CD8-positive, alpha-beta T cell (primary cell): ENCODE measurements at places on chromosomes 7 and 10. TPM values are rescaled to one million over a fixed set of nuclear protein-coding genes. Genes with fewer than 3 reads are reported as not detected.

GRCh38 chr7:97446361-97446760, 285.5 kb upstream of the TAC1 start:
- no peak for DNase-seq

DNA sequence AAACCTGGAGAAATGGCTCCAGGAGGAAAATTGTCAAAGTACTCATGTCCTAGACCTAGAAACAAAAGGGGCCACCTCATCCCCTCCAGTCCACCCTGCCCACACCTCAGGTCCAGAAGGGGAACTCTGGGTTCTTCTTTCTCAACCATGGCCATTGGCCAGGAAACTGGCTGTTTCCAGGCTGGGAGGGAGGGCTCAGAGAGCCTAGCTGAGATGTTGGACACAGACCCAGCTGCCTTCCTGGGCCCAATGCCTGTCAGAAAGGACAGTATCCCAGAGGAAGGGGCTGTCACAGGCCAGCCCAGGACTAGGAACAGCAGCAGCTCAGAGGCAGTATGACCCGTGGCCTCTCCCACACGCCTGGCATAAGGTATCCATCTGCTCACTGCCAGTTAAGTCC, 9.6 kb downstream of the GRID1 start:
- no peak for DNase-seq

Gene SFXN2
- 5.3 TPM for total RNA-seq

GRCh38 chr10:89245802-89246201, 5.8 kb downstream of the LIPA start:
- DNase-seq: no peak

DNA sequence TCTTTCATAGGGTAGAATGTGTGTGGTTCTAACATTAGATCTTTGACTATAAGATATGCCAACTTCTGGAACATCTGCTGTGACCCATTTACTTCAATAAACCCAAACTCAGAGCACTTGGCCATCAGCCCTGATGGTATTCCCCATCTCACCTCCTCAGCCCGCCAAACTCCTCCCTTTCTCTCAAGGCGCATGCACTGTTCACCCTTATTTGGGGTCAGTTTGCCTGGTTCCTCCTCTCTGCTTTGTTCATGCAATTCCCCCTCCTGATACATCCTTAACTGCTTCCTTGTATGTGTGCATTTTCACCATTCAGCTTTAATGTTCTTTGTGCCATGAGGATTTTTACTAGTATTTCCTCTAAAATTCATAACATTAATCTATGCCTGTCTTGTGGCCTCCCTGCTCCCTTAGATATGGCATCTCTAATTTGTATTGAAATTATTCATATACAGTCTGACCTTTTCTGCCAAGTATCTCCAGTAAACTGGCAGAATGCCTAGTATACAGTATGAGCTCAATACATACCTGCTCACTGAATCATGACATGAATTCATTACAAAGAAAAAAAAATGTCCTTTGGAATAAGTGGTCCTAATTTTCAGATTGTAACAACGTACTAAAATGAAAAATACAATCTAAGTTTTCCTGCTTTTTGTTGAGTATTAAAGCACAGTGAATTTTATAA, 336.8 kb upstream of the IGFBP3 start:
- DNase-seq: no peak

GRCh38 chr7:16492513-16493062, 27.1 kb upstream of the SOSTDC1 start:
- no peak for DNase-seq

Gene HMX3
- total RNA-seq: 0.35 TPM

- DNase-seq: no peak
Observed at GRCh38 chr10:15141136-15142054, 27.1 kb downstream of the NMT2 start.

GRCh38 chr7:44711528-44711927, 37.1 kb upstream of the ZMIZ2 start:
- no peak for DNase-seq

Gene KCP
- 0.19 TPM for total RNA-seq

Gene PTPN20
- 0.69 TPM for total RNA-seq

GRCh38 chr7:140592964-140593671, 47.5 kb downstream of the DENND2A start:
- DNase-seq: no peak

Gene TMEM270
- total RNA-seq: not detected

Gene FBXL13
- 2.4 TPM for total RNA-seq

- no peak for DNase-seq
Observed at GRCh38 chr7:46990761-46991160, 591.1 kb downstream of the TNS3 start.

Gene PRSS37
- not detected for total RNA-seq

DNA sequence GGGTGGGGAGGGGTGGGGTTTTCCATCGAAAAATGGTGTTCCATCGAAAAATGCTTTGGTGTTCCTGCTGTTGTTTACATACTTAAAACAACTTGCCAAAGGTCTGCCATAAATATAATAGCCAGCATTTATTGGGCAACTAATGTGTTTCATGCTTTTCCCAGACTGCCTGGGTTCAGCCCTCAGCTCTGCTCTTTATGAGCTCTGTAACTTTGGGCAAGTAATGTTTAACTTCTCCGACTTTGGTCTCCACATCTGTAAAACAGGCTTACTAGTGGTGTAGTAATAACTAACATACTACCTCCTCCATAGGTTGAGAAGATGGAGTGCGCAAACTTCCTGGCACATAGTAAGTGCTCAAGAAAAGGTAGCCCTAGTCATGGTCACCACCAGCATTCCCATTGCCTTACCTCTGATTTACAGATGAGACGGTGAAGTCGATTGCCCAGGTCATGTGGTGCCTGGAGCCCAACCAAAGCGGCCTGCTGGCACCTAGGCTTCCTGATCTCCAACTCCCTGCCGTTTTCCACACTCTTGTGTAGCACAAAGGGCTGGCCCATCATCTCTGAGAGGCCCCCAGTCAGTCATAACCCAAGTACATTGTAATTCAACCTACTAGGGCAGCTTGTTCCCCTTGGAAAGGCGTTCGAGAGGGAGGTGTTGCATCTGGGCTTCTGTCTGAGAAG, 8.9 kb downstream of the ZMIZ1 start:
- DNase-seq: no peak

Gene SVOPL
- 0.61 TPM for total RNA-seq
